ENCODE measurements at places on chromosomes 5 and 9.

- no peak for DNase-seq
These were observed 994 bp downstream of the IRGM start for GRCh38 chr5:150847334-150847695.

- peak; percentile 18 for DNase-seq
These were observed 209.9 kb downstream of the AOPEP start for GRCh38 chr9:94936419-94936818.

DNA sequence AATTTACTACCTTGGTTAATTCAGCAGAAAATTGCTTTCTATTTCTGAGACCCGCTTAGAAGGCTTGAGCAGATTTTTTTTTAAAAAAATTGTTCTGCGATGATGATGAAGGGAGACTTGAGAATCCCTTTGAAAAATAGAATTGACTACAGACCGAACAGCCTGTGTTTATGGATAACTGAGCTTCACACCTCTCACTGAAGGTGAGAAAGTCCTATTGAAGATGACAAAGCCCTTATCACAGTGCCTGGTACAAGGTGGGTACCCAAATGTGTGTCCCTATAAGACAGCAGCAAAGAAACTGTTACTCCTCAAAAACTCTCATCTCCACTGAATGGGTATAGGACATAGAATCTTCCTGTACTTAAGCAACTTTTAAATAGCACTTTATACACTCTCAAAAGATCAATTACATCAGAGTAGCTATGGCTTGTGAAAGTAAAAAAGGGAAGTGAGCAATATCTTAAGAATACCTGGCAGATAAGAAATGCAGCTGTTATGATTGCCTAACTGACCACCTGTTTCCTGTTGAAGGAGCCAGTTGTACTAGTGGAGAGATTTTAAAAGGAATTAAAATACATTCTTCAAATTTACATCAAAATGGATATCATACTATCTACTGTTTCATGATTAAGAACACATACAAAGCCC is 419.7 kb downstream of the CHSY3 start:
- peak; percentile 70 for DNase-seq

DNA sequence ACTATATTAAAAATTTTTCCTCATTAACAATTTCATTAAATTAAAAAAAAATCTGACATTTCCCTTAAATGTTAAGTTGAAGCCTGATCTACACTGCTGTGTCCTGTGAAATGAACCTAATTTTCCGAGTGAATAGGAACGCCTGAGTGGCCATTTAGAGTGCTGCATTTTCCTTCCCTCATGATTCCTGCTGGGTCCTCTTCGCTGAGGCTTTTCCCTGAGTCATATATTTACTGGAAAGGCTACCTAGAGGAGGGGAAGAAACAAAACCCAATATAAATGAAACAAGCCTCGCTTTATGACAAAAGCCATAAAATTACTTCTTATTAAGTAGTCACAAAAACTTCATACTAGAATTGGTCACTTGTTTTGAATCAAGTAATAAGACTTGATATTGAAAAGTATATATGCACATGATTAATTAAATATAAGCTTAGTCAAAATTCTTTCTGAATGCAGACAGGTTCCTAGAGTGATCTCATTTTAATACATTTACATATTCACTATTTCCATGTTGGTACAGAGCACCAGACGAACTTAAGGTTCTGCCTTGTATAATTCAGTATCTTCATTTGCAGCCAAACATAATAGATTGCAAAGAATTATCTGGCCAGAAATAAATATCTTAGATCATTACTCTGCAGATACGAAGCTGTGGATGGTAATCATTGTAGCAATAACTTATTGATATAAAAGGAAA is 6.3 kb upstream of the ISCA1 start:
- no peak for DNase-seq

- DNase-seq: no peak
These were observed 3.6 kb downstream of the CEP78 start for GRCh38 chr9:78239506-78239905.

GRCh38 chr5:147822686-147823491 is 8.6 kb downstream of the SPINK1 start:
- peak; percentile 74 for DNase-seq

DNA sequence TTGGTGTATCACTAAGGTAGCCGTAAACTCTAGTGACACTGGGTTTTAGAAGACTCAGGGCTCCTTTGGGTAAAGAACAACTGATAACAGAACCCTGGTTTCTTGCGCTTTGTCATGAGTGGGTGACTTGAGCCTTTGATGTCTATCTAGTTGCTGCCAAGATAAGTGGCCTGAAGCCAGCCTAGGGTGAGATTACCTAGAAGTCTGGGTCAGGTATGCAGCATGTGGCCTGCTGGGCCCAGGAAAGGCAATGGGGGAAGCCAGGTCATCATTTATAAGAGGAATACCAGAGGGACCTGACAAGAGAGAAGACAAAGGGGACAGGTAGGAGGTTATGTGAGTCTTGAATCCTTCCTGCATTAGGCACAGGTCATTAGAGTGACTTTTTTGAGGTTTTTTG is 23.2 kb upstream of the GARNL3 start:
- DNase-seq: no peak

GRCh38 chr5:3729631-3730030 is 134.0 kb downstream of the IRX1 start:
- no peak for DNase-seq

- DNase-seq: no peak
These were observed 63.7 kb downstream of the FEM1C start for GRCh38 chr5:115480900-115481299.

GRCh38 chr5:144436007-144436406 is 265.3 kb downstream of the KCTD16 start:
- DNase-seq: no peak

- no peak for DNase-seq
These were observed 647.4 kb upstream of the SGCD start for GRCh38 chr5:155679530-155679929.

GRCh38 chr5:123087173-123088030 is 1.6 kb upstream of the PRDM6 start:
- DNase-seq: peak; percentile 10

DNA sequence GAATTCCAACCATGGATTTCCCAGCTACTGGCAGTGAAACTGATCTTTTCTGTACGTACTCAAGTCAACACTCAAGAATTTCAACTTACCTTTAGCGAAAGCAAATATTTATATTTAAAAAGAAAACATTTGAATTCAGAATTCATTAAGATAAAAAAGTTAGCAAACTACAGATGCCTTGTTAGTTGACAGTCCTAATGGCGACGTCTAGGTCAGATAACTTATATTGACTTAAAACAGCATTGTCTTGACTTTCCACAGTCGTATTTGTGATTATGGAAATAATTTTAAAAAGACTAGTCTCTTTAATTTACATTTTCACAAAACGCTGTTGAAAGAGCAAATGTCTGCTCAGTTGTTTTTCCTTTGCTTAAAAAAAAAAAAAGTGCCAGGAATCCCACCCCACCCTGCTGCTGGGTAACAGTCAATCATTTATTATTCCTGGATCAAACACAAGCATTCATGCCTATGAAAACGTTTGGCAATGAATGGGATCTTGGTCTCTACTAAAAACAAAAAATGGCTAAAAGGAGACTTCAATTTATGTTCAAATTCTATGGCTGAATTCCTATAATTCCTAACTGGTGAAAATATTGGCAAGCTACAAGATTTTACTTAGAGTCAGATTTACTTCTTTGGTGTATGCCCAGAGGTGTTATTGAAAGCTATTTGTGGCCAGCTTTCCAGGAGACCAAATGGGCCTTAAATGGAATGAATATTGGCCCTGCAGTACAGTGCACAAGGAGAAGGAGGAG is 22.0 kb downstream of the OR2S2 start:
- peak; percentile 85 for DNase-seq

DNA sequence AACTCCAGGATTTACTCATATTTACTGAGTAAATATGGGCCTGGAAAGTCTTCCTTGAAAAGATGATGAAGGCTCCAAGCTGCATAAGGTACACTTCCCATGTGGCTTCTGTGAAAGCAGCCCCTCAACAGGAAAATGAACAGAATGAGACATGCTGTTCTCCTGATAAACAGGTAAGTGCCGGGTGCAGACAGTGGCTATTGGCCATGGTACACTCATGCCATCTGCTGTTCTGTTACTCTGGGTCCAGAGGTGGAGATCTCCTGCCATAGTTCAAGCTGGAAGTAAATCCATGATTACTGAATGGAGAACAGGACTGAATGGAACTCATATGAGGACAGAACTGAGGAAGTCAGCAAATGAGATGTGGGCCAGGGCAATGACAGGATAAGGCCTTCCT is 103.6 kb downstream of the SLIT3 start:
- DNase-seq: peak; percentile 36

- DNase-seq: no peak
These were observed 58.0 kb upstream of the COL15A1 start for GRCh38 chr9:98885575-98886295.

DNA sequence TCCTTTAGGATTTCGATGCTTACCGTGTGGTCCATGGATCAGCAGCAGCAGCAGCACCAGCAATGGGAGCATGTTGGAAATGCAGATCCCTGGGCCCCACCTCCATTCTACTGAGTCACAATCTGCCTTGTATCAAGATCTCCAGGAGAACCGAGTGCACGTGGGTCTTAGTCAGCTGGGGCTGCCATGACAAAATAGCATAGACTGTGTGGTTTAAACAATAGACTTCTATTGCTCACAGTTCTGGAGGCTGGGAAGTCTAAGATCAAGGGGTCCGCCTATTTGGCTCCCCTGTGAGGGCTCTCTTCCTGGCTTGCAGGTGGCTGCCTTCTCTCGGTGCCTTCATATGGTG is 1.3 kb upstream of the PROP1 start:
- no peak for DNase-seq

DNA sequence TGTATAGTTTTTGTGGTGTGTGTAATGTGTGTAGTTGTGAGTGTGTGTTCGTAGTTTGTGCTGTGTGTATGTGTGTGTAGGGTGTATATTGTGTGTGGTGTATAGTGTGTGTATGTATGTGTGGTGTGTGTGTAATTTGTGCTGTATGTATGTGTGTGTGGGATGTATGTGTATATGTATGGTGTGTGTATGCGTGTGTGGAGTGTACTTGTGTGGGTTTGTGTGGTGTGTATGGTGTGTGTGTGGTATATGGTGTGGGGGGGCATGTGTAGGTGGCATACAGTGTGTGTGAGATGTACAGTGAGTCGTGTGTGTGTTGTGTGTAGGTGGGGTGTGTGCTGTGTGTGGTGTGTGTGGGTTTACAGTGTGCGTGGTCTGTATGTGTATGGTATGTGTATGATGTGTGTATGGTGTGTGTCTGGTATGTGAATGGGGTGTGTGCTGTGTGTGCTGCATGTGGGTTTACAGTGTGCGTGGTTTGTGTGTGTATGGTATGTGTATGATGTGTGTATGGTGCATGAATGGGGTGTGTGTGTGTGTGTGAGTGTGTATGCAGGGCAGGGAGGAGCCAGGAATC is 125.2 kb downstream of the GADD45G start:
- DNase-seq: no peak

GRCh38 chr5:67033880-67034651 is 162.5 kb downstream of the CD180 start:
- no peak for DNase-seq

DNA sequence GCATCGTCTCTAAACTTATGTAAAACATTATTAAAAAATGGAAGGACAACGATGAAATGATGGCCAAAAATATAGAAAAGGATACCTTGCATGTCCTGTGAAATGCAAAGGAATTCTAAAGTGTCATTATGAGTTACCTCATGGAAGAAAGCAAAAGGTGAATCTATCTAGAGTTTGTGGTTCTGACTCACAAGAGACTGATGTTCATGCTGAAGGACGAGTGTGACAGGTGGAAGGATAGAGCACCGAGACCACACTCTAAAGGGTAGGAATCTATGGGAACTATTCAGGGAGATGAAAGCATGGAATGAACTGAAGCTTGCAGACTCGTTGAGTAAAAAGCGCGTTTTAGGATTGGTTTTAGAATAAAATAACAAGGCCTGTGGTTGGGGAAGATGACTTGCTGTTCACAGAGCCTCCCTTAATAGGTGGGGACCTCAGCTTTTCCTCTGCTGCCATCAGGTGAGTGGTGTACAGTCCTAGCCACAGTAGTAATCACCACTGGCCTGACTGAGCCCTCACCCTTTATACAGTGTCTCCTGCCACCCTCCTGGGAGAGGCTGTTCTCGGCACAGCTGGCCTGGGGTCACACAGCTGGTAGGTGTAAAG is 11.2 kb downstream of the TENT4A start:
- DNase-seq: no peak

DNA sequence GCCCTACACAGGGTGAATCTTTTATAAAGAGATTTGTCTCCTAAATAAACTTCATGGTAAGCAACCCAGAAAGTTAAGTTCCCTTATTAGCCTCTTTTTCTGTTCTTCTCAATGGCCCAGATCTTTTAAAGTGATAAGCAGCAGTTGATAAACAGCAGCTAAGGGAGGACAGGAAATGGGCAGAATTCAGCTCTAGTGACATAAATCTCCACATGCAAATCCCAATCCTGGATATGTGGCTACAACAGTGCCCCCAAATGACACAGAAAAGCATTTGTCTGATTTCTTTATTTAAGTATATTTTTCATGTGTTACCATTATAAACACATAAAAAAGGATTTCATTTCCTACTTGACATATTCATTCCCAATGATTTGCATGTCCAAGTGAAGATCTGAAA is 199.0 kb downstream of the DTWD2 start:
- no peak for DNase-seq

DNA sequence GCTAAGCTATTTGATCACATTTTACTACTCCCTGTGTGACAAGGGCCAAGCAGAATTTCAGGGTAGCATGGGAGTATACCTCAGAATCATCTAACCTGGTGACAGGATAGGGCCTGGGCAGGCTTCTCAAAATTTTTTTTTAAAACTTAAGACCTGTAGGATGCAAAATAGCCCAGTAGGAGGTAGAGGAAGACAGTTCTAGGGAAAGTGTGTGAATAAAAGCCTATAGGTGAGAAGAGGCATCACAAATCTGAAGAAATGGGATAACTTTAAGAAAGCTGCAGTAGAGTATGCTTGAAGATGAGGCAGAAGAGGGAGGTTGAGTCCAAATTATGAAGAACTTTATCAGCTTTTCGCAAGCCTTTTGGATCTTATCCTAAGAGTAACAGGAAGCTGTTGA is 32.3 kb downstream of the CNTRL start:
- DNase-seq: peak; percentile 29

- DNase-seq: no peak
These were observed 93.3 kb downstream of the TMEM174 start for GRCh38 chr5:73266176-73266738.

GRCh38 chr9:132857031-132857430 is 21.1 kb downstream of the AK8 start:
- DNase-seq: peak; percentile 92

DNA sequence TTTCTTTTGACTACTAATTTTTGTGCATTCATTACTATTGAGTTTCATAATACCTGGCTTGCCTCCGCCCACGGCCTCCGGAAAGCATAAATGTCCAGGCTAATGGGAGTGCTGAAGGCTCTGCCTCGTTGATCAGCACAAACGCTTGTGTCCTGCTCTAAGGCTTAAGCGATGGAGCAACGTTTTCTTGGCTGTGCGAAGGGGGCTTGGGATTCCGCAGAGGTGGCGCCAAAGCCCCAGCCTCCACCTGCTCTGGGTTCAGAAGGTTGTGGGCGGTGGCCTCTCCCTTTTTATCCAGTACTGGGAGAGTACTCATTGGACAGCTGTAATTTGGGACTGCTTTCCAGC is 19.7 kb downstream of the ANXA2R start:
- DNase-seq: peak; percentile 55

- DNase-seq: no peak
These were observed 1.3 kb downstream of the SLC1A1 start for GRCh38 chr9:4491626-4491975.
